Choroid plexus epithelial cell (primary cell): ENCODE measurements at places on chromosomes 5 and 9.
A peak's percentile ranks its signal among the peaks of the same experiment; 100 is the strongest.

DNA sequence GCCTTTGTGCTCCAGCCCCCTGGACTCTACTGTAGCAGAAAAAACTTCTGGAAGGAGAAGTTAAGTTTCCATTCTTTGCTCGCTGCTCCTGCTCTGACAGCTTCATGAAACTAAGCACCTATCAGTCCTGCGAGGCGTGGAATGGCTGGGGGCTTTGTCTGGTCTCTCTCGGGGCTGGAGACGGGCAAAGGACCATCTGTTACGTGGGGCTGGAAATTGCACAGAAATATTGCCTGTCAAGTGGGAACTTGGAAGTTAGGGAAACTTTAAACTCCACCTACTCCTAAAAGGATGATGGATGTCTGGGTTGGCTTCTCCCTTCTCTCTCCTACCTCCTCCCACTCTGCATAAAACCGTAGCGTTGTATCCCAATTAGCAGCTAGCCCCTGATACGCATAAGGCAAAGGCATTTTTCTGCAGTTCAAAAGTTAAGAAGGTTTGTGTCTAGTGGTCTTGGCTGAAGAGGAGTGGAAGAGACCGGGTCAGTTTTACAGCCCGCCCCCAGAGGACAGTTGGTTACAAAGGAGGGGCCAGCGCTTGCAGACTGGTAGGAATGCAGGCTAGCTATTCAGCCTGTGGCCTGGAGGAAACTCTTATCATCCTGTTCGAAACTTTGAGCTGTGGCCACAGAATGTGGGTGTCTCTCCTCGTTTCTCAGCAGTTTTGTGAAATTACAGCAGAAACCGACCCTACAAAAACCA is 1.3 kb downstream of the FBXL7 start:
- DNase-seq = peak; percentile 88

DNA sequence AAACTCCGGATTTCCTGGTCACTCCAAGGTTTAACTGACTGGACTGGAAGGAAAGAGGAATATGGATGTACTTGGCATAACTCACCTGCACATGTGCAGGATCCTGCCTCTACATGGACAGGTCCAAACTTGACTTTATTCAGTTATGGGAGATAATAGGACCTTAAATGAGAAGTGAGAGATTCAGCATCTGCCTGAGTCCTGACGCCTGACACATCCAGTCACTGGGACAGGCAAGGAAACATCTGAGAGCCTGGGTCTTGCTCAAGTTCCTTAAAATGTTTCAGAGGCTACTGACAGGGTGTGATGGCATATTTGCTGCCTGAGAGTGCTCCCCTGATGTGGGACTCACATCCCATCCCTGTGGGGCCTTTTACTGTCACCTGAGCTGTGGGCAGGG is 34.9 kb downstream of the ZNF354A start:
- no peak for DNase-seq

DNA sequence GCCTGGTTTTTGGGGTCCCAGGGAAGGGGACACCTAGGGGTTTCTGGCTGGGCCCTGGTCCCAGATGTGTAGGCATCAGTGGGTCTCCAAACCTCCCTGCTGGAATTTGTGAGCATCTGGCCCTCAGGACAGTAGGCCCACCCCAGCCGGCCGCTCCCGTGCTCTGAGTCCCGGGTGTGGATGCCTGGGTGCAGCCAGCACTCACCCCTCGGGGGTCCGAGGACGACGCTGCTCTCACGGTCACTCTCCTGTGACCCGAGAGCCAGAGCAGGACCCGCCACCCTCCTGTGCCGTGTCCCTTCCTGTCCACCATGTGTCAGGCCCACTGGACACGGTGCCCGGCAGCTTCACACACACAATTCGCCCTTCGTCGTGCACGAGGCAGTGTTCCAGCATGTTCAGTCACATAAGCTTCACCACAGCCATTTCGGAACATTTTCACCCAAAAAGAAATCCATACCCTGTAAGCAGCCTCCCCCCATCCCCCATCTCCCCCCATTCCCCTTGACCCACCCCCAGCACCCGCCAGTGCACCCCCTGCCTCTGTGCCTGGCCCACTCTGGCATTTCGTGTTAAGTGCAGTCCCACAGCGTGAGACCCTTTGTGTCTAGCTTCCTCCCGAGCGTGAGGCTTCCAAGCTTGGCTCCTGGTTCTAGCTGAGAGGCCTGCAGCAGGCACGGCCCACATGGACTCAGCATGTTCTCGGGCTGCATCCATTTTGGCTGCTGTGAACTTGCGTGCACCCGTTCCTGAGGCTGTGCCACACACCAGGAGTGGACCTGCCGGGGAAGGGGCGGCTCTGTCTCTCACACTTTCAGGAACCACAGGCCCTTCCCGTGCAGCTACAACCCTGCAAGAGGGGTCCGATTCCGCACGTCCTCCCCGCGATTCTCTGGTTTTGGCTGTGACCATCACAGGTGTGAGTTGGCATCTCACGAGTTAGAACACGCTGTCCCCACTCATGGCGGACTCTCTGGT is 40.5 kb downstream of the NKD2 start:
- no peak for DNase-seq

- no peak for DNase-seq
These were observed 39.3 kb upstream of the RICTOR start for GRCh38 chr5:39113354-39113953.

GRCh38 chr5:176874198-176874780 is 24.9 kb downstream of the HK3 start:
- no peak for DNase-seq
